SK-N-MC (cell line): ENCODE measurements at places on chromosomes 11 and 22.

DNA sequence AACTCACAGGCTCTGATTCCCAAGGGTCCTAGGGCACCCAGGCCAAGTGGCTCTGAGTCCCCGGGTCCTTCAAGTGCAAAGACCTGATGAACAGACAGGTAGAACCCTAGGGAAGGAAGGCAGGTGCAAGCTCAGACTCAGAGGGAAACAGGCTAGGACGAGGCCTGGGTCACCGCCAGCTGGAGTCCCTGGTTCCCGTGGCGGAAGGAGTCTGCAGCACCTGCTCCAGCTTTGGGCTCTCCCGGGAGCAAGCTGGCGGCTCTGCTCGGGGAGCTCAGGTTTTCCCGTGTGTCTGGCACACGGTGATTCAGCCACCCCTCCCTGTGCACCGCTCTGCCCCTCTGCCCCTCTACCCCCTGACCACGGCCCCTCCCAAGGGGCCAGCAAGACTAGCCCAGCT, 59.8 kb downstream of the WNT7B start:
- DNase-seq: no peak

GRCh38 chr11:62592146-62592815, 958 bp upstream of the TUT1 start:
- no peak for DNase-seq

GRCh38 chr22:35978201-35978600, 50.4 kb downstream of the RBFOX2 start:
- no peak for DNase-seq

- DNase-seq: peak; percentile 68
Observed at GRCh38 chr11:67630228-67630942, 648 bp upstream of the NUDT8 start.

GRCh38 chr11:17508306-17508705, 31.7 kb upstream of the ABCC8 start:
- no peak for DNase-seq

GRCh38 chr11:95072948-95073347, 6.2 kb downstream of the SRSF8 start:
- DNase-seq: no peak

GRCh38 chr11:87422566-87422965, 384.8 kb downstream of the TMEM135 start:
- DNase-seq: no peak

DNA sequence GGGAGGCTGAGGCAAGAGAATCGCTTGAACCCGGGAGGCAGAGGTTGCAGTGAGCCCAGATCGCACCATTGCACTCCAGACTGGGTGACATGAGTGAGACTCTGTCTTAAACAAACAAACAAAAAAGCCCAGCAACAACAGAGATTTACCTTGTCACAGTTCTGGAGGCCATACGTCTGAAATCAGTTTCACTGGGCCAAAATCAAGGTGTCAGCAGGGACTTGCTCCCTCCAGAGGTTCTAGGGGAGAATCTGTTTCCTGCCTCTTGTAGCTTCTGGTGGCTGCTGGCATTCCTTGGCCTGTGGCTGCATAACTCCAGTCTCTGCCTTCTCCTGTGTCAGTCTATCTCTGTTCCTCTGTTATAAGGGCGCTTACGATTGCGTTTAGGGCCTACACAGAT, 1.5 kb downstream of the DDX10 start:
- DNase-seq: no peak

DNA sequence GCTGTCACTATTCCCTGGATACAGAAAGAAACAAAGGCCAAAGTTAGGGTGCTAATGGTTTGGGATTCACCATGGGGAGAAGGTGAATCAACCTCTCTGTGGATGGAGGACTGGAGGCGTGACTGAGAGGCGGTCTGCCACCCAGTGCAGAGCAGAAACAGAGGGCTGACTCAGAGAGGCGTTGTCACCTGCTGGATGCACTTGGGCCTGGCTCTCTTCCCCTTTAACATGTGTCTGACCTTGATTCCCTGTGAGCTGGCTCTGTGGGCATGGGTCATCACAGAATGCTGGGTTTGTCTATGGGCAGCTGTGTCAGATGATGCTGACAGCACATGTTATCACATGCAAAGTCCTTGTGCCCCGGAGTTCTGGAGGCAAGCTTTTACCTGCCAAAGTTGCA, 75.9 kb downstream of the LDLRAD3 start:
- no peak for DNase-seq

DNA sequence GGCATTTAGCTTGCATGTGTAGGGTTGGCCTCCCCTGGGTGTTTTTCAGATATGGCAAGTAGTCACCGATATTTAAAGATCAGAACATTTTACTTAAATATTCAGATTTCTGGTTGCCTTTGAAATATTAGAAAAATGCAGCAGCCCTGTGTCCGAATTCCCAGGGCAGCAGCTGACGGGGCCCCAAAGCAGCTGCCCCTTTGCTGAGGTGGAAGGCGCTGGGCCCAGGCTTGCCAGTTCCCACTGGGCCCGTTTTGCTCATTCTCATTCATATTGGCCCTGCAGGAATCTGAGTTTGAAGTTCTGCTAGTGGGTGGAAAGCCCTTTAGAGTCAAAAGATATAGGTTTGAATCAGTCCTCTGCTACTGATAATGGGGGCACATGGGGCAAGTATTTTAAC, 692.1 kb downstream of the OPCML start:
- DNase-seq: no peak

- no peak for DNase-seq
Observed at GRCh38 chr11:67522338-67522737, 908 bp downstream of the CABP2 start.

- DNase-seq: no peak
Observed at GRCh38 chr22:37011472-37011871, 7.8 kb downstream of the TST start.

- DNase-seq: no peak
Observed at GRCh38 chr11:120703358-120704152, 192.0 kb downstream of the GRIK4 start.

- DNase-seq: no peak
Observed at GRCh38 chr11:121800731-121801393, 315.2 kb downstream of the BLID start.

DNA sequence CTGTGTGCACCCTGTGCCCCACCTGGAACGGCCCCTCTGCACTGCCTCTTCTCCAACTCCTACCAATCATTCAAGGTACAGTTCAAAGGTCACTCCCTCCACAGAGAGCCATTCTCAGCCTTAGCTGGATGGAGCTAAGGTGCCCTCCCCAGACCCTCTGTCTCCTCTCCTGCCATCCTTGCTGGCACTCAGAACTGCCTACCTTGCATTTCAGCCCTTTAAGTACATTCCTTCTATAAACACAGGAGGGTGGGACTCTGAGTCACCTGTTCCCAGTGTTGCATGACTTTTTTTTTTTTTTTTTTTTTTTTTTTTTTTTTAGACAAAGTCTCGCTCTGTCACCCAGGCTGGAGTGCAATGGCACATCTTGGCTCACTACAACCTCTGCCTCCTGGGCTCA, 8.6 kb downstream of the TTLL1 start:
- no peak for DNase-seq

DNA sequence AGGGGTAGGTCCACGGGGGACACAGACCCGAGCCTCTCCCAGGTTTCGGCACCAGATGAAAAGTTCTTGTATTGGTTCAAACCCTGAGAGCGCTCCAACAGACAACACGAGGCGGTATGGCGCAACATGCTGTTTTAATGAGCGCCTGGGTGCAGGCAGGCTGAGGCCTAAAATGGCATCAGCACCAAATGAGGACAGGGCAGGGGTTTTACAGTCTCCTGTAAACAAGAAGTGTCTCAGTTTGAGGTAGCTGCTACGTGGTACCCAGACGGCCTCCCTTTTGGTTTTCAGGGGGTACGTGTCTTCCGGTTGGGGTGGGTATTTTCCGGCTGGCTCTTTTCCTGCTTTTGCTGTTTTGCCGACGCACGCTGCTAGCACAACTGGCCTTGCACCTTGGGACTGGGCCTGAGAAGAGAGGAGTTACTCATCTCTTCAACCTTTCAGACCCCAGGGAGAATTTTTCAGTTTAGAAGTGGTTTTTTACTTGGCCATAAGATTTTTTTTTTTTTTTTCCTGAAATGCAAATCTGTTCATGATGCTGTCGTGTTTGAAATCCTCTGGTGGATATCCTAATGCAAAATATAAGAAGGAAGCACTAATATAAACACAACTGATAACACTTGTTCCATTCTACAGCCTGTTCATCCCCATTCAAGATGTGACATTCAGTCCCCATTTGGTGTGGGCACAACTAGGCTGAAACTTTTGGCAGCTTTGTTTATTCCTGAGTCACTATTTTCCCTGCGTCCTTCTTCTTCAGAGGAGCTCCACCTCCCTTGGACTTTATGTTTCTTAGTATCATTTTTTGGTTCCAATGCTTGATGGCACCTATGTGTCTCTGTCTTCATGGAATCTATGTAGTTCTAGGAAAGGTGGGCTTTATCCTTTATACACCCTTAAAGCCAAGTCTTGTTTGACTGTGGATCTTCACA, 6.5 kb downstream of the PPFIBP2 start:
- no peak for DNase-seq

DNA sequence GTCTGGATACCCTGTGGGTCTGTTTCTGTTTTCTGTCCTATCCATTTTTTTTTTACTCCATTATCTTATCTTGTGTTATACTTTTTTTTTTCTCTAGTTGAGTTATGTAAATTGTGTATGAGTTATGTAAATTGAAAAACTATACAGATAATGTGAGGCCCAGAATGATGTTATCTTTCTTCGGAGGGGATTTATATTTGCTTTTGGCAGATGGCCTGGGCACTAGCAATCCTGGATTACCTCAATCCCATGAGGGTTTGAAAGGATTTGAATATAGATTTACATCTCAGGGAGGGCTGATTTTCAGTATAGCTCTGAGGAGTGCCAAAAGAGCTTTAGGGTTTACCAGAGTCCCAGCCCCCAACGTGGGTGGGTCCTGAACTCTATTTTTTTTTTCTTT, 71.0 kb downstream of the CSTPP1 start:
- DNase-seq: no peak

- DNase-seq: no peak
Observed at GRCh38 chr22:28283068-28283654, 364.1 kb upstream of the PITPNB start.

DNA sequence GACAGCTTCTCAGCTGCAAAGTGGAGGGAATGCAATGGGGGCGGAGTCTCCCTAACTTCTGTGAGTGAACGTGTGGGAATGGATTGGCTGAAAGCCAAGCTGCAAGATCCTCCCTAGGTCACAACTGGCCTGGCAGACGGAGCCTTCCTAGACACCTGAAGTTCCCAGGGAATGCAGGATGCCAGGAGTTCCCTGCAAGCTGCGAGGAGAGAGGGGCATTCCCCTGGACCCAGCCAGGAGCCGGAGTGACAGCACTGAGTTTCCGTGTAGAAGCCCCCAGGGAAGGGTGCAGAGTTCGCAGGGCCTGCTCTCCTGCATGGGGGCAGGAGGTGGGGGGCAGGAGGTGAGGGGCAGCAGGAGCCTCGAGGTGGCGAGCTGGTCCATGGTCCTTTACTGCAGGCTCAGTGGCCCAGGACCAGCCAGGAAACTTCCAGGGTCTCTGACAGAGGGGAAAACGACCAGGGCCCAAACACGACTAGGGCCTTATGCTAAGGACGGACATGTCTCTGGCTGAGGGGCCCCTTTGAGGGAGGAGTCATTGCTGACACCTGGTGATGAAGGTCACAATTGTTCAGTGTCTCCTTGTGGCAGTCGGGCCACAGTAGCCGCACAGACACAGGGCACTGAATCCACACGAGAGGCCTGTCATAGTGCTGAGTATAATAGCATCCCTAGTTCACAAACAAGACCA, 141.4 kb downstream of the FBXO7 start:
- DNase-seq: no peak

GRCh38 chr11:88292171-88292843, 45.2 kb downstream of the CTSC start:
- peak; percentile 45 for DNase-seq

GRCh38 chr22:28812516-28812915, 12.1 kb upstream of the XBP1 start:
- DNase-seq: no peak

GRCh38 chr11:15795378-15795777, 561.0 kb downstream of the SOX6 start:
- no peak for DNase-seq

GRCh38 chr11:68832476-68833181, 9.1 kb downstream of the CPT1A start:
- no peak for DNase-seq

DNA sequence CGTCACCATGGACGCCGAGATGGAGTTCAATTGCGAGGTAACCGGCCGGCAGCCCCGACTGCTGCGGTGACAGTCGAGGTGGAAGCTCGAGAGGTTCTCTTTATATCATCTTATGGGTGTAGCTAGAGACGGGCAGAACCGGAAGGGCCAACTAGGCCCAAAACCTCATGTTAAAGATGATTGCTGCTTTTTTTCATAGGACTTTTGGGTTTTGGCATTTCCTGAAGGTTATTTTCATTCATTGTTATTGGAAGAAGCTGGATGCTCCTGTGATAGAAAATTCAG, 585 bp downstream of the NF2 start:
- no peak for DNase-seq

DNA sequence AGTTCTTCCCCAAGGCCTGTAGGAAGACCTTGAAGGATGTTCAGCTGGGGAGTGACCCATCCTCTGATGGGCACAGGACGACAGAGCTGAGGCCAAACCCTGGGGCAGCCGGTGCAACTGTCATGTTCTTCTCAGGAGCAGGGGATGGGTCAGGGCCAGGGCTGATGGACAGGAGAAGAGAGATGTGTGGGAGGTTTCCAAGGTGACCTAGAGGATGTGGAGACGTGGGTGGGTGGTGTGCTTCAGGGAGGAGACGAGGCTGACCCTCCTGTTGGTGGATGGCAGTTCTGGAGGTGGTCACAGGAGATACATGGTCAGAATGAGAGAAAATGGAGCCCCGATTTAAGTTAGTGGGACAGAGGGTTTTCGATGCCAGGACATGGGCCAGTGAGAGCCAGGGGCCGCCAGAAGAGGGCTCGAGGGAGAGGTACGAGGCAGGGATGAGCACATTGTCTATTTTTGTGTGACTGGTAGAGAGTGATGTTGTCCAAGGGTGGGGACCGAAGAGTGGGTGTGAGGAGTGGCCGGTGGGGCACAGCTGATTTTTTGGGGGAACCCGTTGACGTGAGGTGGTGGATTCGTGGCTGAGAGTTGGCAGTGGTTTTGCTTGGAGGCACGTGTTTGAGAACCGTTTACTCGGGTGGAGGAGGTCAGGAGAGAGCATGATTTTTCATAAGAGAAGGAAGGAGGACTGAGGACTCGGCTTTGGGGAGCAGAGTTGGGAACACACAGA, 14.6 kb downstream of the TBC1D22A start:
- DNase-seq: no peak

- DNase-seq: no peak
Observed at GRCh38 chr11:61280883-61281580, 14.1 kb downstream of the VWCE start.

DNA sequence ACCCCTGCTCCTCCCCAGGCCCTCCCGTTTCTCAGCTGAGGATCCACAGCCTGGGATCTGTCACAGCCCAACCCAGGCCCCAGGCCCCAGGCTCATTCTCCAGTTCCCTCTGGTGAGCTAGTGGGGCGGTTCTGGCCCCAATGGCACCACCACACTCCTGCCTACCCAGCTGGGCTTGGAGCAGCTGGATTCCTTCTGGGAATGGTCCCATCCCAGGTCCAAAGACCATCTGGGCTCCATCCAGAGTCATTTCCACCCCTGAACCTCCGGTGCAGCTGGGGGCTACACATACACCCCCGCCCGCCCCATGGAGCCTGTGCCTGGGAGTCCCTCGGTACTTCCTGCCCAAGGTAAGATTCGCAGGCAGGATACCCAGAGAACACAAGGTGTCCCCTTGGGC, 35.5 kb upstream of the PDGFB start:
- DNase-seq: no peak

GRCh38 chr11:75429902-75430713, 2.9 kb downstream of the KLHL35 start:
- DNase-seq: no peak

GRCh38 chr11:124518989-124519451, 24.4 kb downstream of the OR8B12 start:
- DNase-seq: no peak

GRCh38 chr22:48238966-48239365, 1476.5 kb downstream of the TBC1D22A start:
- no peak for DNase-seq
